ENCODE measurements at places on chromosomes 6 and 20.

GRCh38 chr6:126268092-126268491, 71.8 kb upstream of the CENPW start:
- H3K27me3 ChIP-seq, result no peaks in the 10 kb centered on the region
- H3K4me1 ChIP-seq, result no peaks in the 10 kb centered on the region
- no peaks in the 10 kb centered on the region for H3K36me3 ChIP-seq
- no peak overlapping the region for H3K27ac ChIP-seq

GRCh38 chr6:10463491-10464481, 48.9 kb upstream of the TFAP2A start:
- H3K4me1 ChIP-seq, result no peaks in the 10 kb centered on the region
- H3K27me3 ChIP-seq, result no peaks in the 10 kb centered on the region
- no peak overlapping the region for H3K27ac ChIP-seq
- DNase-seq, result no peak

- no peaks in the 10 kb centered on the region for H3K36me3 ChIP-seq
- no peak overlapping the region for H3K27ac ChIP-seq
- H3K4me3 ChIP-seq, result no peak overlapping the region
- H3K4me1 ChIP-seq, result no peaks in the 10 kb centered on the region
Observed at GRCh38 chr20:58482416-58482815, 32.8 kb downstream of the APCDD1L start.

DNA sequence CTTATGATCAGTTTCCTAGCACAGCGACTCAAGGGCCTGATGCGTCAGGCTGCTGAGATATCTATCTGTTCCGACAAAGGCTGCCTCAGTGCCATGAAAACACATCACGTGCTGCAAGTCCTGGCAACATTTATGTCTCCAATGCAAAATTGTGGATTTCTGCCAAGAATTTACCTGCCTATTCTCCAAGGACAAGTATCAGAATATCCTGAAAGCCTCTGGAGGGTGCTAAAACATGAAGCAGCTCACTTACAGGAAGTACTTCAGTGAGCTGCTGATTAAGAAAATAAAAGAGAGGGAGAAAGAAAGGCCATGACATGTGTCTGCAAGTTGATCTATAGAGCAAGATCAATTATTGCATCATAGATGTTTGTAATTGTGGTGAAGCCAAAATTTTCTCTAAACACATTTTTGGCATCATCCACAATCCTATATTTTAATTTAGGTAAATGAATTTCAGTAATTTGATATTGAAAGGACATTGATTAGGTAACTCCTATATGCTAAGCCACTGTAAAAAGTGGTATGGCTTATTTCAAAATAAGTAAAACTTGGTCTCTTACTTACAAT, 25.8 kb upstream of the TPBG start:
- H3K36me3 ChIP-seq, result no peaks in the 10 kb centered on the region
- no peak for DNase-seq
- H3K27ac ChIP-seq, result no peak overlapping the region
- H3K4me3 ChIP-seq, result no peak overlapping the region
- no peaks in the 10 kb centered on the region for H3K4me1 ChIP-seq

DNA sequence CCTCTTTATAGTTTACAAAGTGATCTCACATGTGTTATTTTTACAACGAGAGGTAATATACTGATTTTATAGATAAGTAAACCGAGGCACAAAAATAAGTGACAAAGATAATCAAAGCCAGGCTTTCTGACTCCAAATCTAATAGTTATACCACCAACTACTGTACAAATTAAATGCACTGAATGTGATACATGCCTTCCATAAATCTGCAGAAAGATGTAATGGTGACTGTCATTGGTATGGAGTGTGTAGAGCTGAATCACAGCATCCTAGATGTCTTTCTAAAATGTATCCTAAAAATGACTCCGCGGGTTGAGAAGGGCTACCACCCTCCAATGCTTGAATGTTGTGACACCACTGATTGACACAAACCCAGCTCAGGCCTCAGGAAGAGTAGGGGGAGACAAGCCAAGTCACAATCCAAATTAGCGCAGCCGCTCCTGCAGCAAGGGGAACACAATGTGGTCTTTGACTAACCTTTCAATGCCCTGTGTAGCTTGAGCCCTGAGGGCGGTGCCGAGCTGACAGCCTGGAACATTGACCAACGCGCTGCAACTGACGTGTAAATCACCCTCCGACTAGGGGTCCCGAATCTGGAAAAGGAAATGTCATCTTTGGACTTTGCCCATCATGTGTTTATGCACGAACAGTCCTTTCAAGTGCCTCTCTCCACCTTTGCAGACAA, 136.8 kb downstream of the OLIG3 start:
- H3K4me3 ChIP-seq, result no peak overlapping the region
- no peak overlapping the region for H3K27ac ChIP-seq
- peaks cover 30% of the 10 kb centered on the region for H3K4me1 ChIP-seq

DNA sequence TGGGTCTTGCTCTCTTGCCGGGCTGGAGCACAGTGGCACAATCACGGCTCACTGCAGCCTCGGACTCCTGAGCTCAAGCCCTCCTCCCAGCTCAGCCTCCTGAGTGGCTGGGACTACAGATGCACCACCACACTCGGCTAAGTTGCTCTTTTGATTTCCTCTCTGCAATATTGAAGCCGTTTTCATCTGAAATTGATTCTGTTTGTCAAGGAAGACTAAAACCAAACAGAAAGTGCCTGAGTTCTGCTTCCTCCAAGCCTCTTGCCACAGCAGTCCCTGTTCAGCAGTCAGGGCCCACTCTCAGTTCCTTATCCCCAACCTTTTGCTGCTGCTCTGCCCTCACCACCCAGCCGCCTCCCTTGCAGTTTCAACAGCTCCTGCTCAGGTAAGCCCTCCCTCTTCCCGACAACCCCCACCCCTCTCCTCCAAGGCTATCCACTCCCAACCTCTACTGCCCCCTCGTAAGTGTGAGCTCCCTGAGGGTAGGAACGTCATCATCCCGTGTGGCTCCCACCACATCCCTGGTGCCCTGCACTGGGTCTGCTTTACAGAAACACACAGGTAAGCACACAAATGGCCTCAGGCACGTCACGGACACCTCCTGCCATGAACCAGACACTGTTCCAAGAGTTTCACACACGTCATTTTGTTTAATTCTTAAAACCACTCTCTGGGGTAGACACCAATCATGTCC, 70.7 kb upstream of the TAB2 start:
- H3K4me1 ChIP-seq, result peaks cover 27% of the 10 kb centered on the region
- H3K27me3 ChIP-seq, result no peaks in the 10 kb centered on the region
- no peak overlapping the region for H3K4me3 ChIP-seq

DNA sequence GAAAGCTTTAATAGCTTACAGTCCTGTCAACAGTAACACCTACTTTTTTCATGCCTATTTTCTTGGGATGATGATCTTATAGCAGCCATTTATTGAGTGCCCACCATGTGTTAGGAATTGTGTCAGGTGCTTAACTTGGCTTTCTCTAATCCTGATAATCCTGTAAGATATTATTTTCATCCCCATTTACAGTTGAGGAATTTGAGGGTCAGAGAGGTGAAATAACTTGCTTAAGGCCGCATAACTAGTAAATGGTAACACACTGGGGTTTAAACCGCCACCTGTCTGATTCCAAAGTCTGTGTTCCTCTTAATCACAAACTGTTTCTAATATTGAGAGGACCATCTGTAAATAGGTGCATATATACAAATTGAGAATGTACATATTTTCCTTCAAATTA, 55.5 kb downstream of the NCOA3 start:
- no peaks in the 10 kb centered on the region for H3K36me3 ChIP-seq
- DNase-seq, result no peak
- no peak overlapping the region for H3K4me3 ChIP-seq
- peaks cover 26% of the 10 kb centered on the region for H3K4me1 ChIP-seq

DNA sequence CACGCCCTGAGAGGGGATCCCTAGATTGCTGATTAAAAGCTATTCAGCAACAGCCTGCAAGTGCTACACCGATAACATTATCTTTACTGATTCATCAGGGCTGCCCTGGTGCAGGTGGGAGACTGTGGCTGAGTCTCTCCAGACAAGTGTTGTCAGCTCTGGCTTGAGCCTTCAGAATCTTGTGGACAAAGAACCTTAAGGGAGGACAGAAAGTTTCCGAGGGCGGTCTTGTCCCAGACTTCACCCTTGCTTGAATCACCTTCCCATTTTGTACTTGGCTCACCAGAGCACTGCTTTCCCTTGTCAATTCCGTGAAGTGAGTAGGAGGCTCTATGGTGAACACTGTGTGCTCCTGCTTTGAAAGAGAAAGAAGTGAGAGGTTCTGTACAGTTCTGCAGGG, 88.6 kb upstream of the PCSK2 start:
- H3K27me3 ChIP-seq, result no peaks in the 10 kb centered on the region
- H3K4me1 ChIP-seq, result no peaks in the 10 kb centered on the region
- no peak overlapping the region for H3K4me3 ChIP-seq
- DNase-seq, result no peak

GRCh38 chr6:27250277-27251111, 3.0 kb downstream of the PRSS16 start:
- H3K4me3 ChIP-seq, result peak overlapping the region; percentile 84
- no peaks in the 10 kb centered on the region for H3K36me3 ChIP-seq
- H3K27ac ChIP-seq, result peak overlapping the region; percentile 93
- DNase-seq, result no peak
- H3K27me3 ChIP-seq, result no peaks in the 10 kb centered on the region

- DNase-seq, result peak; percentile 65
- no peaks in the 10 kb centered on the region for H3K4me1 ChIP-seq
- no peak overlapping the region for H3K27ac ChIP-seq
- no peaks in the 10 kb centered on the region for H3K27me3 ChIP-seq
- H3K4me3 ChIP-seq, result no peak overlapping the region
Observed at GRCh38 chr20:37896932-37897548, 5.9 kb upstream of the VSTM2L start.

DNA sequence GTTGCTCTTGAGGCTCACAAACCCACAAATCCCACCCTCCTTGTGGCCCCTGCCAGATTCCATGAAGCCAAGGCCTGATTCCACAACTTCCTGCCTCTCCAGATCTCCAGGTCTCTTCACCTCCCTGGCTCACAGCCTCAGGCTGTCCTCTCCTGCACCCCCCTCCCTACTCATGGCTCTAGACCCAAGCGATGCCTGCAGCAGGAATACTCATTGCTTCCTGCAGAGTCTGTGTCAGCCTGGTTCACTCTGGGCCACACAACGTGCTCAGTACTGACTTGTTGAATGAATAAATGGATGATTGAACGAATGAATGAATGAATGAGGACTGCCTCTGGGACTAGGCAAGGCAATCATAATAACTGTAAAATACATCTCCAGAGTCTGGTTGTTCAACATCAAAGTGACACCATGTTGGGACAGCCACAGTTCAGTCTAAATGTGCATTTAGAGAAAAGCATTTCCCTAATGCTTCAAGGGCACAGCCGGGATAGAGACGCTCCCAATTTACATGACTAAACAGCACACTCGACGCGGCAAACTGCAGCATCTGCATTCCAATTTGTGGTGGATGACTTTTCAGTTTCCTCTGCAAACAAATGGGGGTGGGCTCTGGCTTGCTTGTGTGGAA, 139.9 kb downstream of the GRM4 start:
- H3K36me3 ChIP-seq, result no peaks in the 10 kb centered on the region
- DNase-seq, result no peak
- no peak overlapping the region for H3K4me3 ChIP-seq
- no peaks in the 10 kb centered on the region for H3K27me3 ChIP-seq
- H3K27ac ChIP-seq, result no peak overlapping the region

GRCh38 chr6:126054802-126055201, 68.5 kb downstream of the TRMT11 start:
- no peaks in the 10 kb centered on the region for H3K27me3 ChIP-seq
- no peak overlapping the region for H3K4me3 ChIP-seq
- no peaks in the 10 kb centered on the region for H3K36me3 ChIP-seq
- no peak for DNase-seq
- peak overlapping the region; percentile 28 for H3K27ac ChIP-seq

GRCh38 chr6:49563006-49563886, 12.8 kb downstream of the C6orf141 start:
- no peak overlapping the region for H3K27ac ChIP-seq
- no peaks in the 10 kb centered on the region for H3K36me3 ChIP-seq
- no peaks in the 10 kb centered on the region for H3K27me3 ChIP-seq
- H3K4me3 ChIP-seq, result no peak overlapping the region
- no peak for DNase-seq
- H3K4me1 ChIP-seq, result no peaks in the 10 kb centered on the region
